ENCODE measurements at places on chromosomes 7 and 10. TPM values are rescaled to one million over a fixed set of nuclear protein-coding genes. Genes with fewer than 3 reads are reported as not detected.

CALY gene
- total RNA-seq, result not detected

DNA sequence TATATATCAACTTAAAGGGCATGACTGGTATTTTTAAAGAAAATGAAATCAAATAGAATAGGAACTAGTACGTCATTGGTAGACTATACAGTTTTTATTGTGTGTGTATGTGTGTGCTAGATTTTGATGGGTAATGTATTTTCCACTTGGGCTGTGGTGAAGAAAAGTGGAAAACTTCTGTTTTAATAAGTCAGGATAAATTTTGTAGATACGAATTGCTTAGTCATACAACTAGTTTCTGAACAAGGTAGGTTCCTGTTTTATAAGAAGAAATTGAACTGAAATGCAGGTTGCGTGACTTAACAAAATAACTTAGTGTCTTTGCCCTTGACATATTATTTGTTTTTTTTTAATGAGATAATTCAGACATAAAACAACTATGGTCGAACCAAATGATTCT is 24.3 kb downstream of the UBN2 start:
- no peak for DNase-seq

- no peak for DNase-seq
Observed at GRCh38 chr7:27212497-27213432, 12.9 kb upstream of the HOXA13 start.

GRCh38 chr10:119301397-119301796 is 94.0 kb downstream of the GRK5 start:
- no peak for DNase-seq

GRCh38 chr7:4884164-4884563 is 648 bp upstream of the RADIL start:
- DNase-seq, result no peak

GRCh38 chr10:8146650-8147049 is 92.2 kb downstream of the GATA3 start:
- DNase-seq, result no peak

GRCh38 chr7:150401861-150402631 is 22.9 kb downstream of the ZNF775 start:
- peak; percentile 26 for DNase-seq

Data from cardiac septum (tissue), 1 donor.